ENCODE measurements at places on chromosomes 6 and 20.

- no peak for DNase-seq
These were observed 192.6 kb upstream of the SALL4 start for GRCh38 chr20:51994751-51995417.

DNA sequence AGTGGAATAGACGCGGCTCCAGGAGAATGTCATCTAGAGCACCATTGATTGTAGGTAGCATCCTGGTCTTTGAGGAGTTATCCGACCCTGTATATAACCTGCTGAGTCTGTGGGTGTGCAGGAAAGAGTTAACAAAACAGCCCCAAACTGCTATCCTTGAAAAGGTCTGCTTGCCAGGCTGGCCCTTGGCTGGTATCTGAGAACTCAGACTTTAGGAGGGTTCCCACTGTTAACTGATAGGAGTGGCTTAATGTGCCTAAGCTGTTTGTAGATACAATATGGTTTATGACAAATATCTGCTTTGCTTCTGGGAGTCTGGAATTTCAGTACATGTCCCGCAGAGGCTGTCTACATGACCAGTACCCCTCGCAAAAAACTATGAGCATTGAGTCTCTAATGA lies 27.6 kb upstream of the MCUR1 start:
- DNase-seq: no peak

- peak; percentile 64 for DNase-seq
These were observed 562 bp downstream of the TFEB start for GRCh38 chr6:41734666-41735426.

- DNase-seq: peak; percentile 47
These were observed 501 bp downstream of the PLCG1 start for GRCh38 chr20:41137614-41138474.

DNA sequence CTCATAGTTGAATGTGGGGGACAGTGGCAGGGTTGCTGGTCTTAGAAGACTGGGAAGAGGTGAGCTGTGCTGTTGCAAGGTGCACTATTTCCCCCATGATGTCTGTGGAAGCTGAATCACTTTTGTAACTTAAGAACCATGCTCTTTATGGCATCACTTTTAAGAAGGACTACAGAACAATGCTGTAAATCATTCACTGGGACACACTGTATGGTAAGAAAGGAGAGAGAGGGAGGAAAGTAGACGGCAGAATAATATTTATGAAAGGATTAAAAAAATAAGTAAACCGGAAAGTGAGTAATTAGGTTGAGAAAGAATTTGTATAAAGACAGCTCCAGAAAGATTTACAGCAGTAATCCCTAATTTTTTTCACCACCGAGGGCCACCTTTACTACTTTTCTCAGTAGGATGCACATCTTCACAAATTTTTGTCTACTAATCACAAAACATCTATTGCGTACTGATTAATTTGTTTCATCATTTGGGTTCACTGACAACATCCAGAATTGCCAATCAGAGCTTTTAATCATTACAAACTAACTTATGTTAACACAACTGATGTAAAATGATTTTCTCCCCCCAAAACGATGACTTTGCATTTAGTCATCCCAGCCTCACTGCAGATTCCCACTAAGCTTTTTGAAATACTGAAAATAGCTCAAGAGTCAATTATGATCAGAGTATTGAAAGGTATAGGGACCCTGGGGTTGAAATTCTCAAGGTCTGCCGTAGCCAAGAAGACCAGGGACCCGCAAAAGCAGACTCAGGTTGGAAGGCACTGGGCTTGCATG lies 560.7 kb upstream of the NOX3 start:
- no peak for DNase-seq

DNA sequence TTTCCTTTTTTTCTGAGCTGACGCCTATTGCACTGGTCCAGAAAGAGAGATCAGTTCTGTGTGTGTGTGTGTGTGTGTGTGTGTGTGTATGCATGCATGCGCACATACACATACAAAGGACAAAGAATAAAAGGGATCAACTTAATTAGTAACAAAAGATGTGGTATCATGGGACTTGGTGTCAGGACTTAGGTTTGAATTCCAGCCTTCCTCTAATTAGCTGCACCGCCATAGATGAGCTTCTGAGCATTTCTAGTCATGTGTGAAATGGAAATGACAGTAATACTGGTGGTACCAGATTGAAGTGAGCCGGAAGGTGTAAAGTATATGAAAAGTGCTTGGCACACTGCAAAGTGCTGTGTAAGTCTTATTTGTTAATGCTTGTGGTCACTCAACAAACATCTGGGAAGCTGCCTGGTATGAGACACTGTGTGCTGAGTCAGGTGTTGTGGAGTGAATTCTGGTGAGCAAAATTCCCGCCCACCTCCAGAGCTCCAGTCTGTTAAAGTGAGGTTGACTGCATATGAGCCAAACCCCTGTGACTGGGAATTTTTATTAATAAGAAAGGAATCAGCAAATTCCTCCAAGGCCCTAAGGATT lies 12.4 kb downstream of the DAAM2 start:
- DNase-seq: no peak

DNA sequence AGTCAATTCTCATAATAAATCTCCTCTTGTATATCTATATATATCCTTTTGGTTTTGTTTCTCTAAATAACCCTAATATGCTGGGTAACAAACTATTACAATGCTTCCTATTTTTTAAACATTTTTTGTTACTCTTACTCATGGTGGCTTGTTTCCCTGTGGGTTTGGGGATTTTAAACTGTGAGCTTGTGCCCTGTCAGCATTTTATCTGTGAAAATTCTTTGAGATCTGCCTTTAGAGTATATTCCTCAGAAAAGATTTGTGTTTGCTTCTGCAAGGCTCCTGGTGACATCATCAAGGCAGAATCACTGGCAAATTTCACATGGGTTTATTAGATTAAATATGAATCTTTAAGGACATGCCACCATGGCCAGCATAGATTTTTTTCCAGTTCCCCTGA lies 273.6 kb downstream of the LRFN2 start:
- no peak for DNase-seq

GRCh38 chr6:168049277-168049676 lies 29.7 kb downstream of the FRMD1 start:
- no peak for DNase-seq

DNA sequence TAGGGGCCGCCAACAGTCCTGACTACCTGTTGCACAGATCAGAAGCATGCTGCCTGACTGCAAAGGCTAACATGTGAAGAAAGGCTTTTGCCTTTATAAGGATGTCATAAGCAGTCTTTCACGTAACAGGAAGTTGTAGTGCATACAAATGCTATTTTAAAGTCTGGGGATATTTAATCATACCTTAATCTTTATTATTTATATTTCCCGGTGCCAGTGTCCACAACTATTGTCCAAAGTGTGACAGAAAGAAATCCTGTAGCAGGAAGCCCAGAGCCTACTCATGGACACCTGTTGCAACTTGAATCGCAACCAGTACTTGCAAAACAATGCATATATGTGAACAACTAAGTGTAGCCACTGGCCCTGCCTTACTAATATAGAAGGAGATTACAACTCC lies 235.8 kb downstream of the ALDH8A1 start:
- no peak for DNase-seq

DNA sequence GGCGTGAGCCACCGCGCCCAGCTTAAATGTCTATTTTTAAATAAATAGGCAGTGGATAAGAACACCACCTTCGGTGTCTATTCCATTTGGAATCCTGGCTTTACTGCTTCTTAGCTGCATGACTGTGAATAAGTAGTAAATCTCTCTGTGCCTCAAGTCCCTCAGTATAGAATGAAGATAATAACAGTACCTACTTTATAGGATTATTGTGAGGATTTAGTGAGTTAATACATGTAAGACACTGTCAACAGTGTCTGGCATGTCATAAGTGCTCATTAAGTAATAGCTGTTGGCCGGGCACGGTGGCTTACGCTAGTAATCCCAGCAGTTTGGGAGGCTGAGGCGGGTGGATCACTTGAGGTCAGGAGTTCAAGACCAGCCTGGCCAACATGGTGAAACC lies 10.1 kb downstream of the TPX2 start:
- no peak for DNase-seq

GRCh38 chr20:4117867-4118266 lies 102.5 kb upstream of the RNF24 start:
- DNase-seq: no peak

- no peak for DNase-seq
These were observed 19.6 kb downstream of the MARCKS start for GRCh38 chr6:113876695-113877094.

- no peak for DNase-seq
These were observed 11.4 kb downstream of the HLA-E start for GRCh38 chr6:30500421-30501355.

GRCh38 chr6:35497571-35498421 lies 917 bp upstream of the TEAD3 start:
- DNase-seq: peak; percentile 37

- DNase-seq: no peak
These were observed 5.0 kb downstream of the CEP162 start for GRCh38 chr6:84222426-84222825.

DNA sequence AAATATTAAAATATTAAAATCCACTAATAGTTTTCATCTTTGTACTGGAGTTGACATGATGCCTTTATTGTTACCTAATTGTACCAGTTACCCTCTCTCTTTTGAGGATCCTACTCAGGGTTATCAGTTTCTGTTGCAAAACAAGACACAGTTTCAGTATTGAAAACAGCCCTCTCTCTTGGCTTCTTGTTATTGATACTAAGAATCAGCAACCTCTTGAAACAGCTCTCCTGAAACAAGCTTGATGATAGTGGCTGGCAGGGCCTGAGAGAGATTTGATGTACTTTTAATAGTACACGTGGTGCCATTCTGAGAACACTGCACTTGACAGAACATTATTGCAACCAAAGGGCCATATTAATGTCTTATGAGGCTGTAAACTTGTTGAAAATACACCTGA lies 64.9 kb upstream of the MEI4 start:
- no peak for DNase-seq

DNA sequence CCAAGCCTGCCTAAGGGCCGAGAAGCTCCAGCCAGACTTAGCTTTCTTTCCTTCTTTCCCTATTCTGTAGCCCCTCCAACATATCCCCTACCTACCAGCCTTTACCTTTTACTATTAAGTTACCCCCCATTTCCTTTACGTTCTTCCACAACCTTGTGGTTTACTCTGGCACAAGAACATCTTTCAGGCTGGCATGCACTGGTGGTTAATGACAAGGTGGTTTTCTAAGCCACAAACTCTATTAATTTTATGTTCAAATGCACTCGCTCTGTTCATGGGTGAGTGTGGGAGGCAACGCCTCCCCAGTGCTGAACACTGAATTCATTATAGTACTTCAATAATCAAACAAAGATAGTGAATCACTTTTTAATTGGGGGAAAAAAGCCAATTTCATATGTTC lies 64.4 kb downstream of the TRERF1 start:
- no peak for DNase-seq

GRCh38 chr6:73984571-73985210 lies 288.7 kb downstream of the CD109 start:
- DNase-seq: no peak

- no peak for DNase-seq
These were observed 110.9 kb downstream of the HFE start for GRCh38 chr6:26197933-26198721.

DNA sequence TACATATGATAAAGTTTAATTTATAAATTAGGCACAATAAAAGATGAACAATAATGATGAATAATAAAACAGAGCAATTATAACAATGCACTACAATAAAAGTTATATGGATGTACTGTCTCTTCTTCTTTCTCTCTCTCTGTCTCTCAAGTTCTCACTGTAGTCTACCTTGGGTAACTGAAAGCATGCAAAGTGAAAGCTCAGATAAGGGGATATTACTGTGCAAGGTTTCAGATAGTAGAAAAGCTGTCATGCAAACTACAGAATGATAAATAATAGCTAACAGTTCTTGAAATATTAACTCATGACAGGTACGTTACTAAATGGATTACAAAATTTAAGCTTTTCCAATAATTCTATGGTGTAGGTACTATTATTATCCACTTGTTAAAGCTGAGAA lies 311.9 kb upstream of the PRDM1 start:
- DNase-seq: no peak

- no peak for DNase-seq
These were observed 26.3 kb upstream of the TFAP2A start for GRCh38 chr6:10441004-10441654.

- DNase-seq: no peak
These were observed 26.1 kb upstream of the JAG1 start for GRCh38 chr20:10699941-10700340.

- no peak for DNase-seq
These were observed 116.6 kb downstream of the FOXC1 start for GRCh38 chr6:1726341-1726768.

GRCh38 chr6:56520218-56520617 lies 122.5 kb downstream of the DST start:
- DNase-seq: no peak

DNA sequence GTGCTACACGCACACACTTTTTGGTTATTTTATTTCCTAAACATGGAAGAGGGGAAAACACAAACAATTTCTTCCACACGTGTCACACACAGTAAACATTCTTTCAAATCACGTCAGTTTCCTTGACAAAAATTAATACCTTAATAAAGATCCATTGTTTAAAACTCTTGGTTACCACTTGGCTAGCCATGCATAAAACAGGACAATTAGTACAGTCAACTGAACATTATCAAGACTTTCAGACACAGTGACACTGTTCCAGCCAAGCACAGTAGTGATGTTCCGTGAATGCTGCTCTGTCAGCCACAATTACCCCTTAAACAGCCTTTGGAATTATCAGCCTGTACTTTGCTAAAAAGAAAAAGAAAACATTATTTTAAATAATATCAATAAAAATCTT lies 50.8 kb downstream of the GMDS start:
- no peak for DNase-seq

DNA sequence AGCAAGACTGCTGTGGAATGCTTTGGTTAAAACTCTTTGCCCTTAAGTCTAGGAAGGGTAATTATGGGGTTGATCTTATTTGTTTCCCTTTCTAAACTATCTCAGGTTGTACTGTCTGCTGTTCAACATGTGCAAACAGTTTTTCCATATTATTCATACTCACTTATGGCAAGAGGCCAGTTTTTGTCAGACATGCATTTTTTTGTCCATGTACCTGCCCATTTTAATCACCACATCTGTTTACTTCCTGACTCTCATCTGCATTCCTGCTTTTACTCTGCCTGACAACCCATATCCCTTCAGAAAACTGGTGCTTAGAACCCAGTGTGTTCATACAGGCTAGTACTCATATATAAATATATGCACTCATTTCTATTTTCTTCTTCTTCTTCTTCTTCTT lies 80.3 kb downstream of the LPA start:
- DNase-seq: no peak

DNA sequence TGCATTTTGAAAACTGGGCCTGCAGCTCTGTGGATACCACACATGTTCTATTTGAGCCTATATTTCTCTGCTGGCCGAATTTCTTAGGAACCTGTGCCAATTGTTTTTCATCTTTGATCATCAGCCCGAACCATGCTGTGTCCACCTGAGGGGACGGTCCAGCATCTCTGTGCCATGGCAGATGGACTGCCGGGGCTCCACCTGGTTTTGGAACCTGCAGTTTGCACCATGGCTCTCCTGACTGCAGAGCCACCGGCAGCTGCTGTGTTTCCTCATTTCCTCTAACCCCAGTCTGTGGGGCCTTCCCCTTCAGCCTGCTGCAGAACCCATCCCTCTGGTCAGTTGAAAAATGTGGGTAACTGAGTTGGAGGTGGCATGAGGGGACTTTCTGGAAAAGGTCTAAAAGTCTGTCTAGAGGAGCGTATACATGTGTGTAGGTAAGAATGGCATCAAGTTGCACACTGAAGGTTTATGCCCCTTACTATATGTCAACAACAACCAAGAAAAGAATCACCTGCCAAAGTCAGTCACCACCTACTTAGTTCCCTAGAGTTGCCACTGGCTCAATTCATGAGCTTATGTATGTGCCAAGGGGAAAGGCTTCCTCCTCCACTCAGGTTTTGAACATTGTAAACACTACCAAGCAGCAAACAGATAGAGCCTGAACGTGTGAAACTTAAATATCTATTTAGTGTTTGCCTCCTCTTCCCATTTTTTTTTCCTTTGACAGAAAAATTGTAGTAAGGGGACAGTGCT lies 548.2 kb downstream of the PRKN start:
- DNase-seq: no peak
